ENCODE measurements at places on chromosomes 16 and 17. TPM values are rescaled to one million over a fixed set of nuclear protein-coding genes. Genes with fewer than 3 reads are reported as not detected.

Gene TNS4
- not detected for total RNA-seq

Gene SMPD3
- total RNA-seq, result not detected

Gene TMEM238L
- total RNA-seq, result not detected

Gene PABPN1L
- not detected for total RNA-seq

DNA sequence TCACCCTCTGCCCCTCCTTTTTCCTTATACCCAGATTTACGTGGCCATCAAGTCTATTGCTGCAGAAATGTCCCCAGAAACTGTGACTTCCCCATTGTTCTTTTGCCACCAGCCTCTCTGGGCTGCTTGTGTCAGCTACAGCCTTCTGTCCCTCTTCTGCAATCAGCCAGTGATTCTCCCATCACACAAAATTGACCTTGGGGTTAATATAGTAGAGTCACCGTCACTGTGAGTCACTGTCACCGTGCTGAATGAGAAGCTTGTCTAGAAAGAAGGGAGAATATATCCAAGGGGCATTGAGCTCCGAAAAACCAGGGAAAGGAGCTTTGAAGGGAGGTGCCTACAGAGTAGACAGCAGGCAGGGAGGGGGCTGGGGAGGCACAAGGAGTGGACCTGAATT lies 290.5 kb downstream of the HAPSTR1 start:
- no peak for DNase-seq

GRCh38 chr17:66855204-66855603 lies 20.3 kb downstream of the CACNG5 start:
- DNase-seq, result no peak

DNA sequence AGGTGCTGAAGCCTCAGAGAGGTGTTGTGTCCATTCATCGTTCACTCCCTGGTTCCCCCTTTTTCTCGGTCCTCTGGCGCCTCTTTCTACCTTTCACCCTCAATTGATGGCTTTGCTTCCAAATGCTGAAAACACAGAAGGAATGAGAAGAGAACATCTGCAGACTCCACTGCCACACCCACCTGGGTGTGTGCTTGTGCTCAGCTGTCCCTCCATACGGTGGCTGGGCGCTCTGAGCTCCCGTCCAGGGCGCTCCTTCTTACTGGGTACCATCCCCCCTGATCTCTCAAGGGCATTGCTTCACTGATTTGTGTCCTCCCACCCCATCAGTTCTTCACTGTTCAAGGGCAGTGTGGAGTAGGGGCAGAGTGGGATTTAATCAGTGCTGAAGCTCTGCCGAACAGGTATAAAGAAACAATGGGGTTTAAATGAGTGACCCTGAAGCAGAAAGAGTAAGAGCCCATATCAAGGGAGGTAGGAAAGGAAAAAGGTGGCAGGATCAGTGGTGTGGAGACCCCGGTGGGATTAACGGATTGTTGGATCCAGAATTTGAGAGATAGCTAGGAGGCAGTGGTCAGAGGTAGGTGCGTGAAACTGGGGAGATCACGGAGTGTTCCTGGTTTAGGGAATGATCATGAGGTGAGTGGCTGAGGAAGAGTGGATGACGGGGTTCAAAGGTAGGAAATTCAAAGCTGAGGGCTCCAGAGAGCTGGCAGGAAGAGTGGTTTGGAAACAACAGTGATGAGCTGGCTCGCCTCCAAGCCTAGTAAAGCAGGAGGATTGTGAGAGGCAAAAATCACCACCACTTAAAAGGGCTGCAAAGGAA lies 40.8 kb downstream of the MRTFB start:
- DNase-seq, result no peak

DNA sequence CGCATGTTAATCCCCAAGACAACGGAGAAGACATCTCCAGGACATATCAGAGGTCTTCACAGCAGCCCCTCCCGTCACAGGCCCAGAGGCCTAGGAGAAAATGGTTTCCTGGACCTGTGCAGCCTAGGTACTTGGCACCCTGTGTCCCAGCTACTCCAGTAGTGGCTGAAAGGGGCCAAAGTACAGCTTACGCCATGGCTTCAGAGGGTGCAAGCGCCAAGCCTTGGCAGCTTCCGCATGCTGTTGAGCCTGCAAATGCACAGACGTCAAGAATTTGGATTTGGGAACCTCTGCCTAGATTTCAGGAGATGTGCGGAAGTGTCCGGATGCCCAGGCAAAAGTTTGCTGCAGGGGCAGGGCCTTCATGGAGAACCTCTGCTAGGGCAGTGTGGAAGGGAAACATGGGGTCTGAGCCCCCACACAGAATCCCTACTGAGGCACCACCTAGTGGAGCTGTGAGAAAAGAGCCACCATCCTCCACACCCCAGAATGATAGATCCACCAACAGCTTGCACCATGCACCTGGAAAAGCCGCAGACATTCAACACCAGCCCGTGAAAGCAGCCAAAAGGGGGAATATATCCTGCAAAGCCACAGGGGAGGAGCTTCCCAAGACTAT lies 159.3 kb upstream of the COX10 start:
- DNase-seq, result no peak

DNA sequence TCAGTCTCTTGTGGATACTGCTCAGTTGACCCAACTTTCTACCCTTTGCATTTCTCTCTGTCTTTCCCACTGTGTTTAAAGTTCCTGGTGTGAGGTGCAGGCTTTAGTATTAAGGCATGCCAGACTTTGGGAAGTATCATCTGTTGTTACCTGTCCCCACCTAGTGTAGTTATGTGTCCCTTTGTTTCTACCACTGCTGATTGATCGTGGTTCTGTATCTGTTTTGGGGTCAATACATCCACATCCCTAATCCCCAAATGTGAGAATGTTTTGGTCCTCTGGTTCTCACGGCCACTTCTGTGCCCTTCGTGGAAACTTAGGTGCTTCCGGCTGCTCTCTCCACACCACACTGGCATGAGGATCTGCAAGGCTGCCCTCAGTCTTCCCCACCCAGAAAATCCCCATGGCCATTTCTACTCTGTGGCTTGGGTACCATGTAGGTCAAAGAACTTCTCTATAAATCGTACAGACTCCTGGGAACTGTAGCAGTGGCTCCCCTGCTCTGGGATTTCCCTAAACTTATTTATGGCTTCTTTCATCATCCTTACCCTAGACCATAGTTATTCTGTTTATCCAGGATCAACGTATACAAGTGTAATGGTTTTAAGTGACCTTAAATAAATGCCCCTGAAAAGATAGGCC lies 443.2 kb downstream of the XYLT1 start:
- no peak for DNase-seq

- no peak for DNase-seq
Observed at GRCh38 chr16:49183911-49184310, 97.7 kb downstream of the CBLN1 start.

DNA sequence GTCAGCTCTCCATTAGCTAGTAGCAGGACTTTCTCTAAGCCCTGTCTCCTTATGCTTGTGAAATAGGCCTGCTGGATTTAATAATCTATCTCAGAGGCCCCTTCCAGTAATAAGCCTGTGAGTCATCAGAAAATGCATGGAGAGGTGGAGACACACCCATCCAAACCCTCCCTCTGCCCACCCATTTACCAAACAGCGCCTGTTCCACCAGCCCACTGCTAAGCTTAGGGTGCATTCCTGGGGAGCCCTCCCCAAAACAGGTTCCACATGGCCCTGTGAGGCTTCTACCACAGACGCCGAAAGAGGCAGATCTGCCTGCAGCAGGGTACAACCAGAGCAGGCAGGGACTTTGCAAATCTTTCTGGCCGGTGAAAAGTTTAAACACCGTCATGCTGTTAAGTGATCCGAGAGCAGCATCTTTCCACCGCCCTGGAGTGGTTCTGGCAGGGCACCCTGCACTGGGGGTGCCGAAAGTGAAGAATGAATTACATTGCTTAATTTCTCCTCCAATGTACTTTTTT lies 99.3 kb downstream of the GAS7 start:
- peak; percentile 57 for DNase-seq

All from IMR-90 (cell line).